ENCODE measurements at places on chromosomes 1 and 21.
A peak's percentile ranks its signal among the peaks of the same experiment; 100 is the strongest.

DNA sequence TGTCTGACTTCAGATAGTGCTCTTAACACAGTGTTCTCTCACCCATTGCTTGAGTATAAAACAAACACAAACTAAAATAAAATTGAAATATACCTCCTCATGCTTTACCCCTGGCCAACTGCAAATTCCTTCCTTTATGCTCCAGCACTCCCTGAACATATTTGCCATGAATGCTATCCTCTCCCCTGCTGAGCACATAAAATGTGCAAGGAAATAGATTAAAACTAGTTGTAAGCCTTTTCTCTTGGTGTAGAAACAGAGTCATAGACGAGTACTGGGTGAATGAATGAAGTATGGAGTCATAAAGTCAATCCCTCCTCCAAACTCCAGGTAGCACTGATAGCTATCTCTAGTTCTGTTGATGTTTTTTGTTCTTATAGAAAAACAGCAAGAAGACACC is 2.6 kb downstream of the GPR161 start:
- no peak for DNase-seq

DNA sequence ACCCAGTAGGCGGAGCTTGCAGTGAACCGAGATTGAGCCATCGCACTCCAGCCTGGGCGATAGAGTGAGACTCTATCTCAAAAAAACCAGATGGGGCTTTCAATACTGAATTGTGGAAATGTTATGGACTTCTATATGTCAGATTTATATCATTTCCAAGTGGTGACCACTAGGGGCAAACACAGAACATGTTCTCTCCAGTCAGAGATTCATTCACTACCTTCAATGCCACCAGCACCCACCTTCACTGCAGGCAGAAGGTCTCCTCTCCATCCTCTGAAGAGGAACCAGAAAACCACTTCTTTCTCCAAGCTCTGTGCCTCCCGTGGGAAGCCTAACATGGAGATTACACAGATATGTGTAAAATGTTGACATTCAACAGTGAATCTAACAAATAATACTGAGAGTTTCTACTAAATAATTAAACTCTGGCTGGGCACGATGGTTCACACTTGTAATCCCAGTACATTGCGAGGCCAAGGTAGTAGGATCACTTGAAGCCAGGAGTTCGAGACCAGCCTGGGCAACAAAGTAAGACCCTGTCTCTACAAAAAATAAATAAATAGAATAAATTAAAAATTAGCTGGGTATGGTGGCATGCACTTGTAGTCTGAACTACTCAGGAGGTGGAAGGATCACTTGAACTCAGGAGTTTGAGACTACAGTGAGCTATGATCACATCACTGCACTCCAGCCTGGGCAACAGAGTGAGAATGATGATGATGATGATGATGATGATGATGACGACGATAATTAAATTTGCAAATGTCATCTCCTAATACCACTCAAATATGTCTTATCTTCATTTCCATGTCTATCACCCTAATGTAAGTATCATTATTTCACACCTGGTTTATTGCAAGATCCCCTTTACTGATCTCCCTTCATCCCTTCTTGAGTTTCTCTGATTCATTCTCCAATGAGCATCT is 151.1 kb downstream of the ZNF281 start:
- DNase-seq = peak; percentile 27

GRCh38 chr1:27439150-27439549 is 46.7 kb downstream of the GPR3 start:
- DNase-seq = no peak

DNA sequence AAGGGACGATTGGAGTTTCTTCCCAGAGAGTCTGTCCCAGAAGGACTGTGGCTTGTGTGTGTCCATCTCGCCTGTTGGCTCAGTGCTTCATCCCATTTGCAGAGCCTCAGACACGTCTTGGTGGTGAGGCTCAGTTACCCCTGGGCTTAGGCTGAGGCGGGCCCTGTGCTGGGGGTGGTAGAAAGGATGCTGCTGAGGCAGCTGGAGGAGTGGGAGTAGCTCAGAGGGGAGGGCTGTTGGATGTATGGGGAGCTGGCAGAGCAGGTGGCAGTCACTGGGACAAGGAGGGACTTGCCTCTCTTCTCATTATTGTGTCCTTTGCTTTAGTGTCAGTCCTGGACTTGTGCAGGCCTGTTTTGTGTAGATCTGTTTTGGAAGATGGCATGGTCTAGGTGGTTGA is 7.3 kb upstream of the MIIP start:
- no peak for DNase-seq

GRCh38 chr21:38346286-38346685 is 89.5 kb downstream of the KCNJ15 start:
- no peak for DNase-seq

DNA sequence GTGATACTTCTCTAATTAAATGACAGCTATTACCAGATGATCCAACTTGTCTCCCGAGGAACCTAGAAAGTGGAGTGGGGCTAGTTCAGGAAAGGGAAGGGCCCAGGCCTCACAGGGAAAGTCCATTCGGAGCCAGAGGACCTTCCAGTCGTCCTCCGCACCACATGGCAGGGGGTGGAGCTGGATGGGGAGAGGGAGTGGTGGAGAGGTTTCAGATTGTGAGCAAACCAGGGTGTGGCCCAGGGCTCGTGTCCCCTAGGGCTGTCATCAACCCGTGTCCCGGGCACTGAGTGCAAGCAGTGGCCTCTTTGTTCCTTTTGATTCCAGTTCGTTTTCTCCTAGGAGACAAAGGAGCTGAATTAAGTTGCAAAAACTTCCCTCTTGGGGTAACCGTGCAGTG is 114.9 kb downstream of the HUNK start:
- DNase-seq = no peak

GRCh38 chr1:201780952-201781351 is 48.0 kb upstream of the IPO9 start:
- DNase-seq = no peak

DNA sequence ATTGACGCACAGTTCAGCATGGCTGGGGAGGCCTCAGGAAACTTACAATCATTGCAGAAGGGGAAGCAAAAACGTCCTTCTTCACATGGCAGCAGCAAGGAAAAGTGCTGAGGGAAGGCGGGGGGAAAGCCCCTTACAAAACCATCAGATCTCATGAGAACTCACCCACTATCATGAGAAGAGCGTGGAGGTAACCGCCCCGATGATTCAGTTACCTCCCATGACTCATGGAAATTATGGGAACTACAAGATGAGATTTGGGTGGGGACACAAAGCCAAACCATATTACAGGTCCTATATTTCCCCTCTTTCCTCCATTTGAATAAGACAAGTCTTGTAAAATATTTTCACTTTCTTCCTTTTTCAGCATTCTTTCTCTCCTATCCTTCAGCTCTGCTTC is 7.7 kb upstream of the TTLL7 start:
- no peak for DNase-seq

Measured in H7 (cell line).